ENCODE measurements at places on chromosomes 7 and 10.

DNA sequence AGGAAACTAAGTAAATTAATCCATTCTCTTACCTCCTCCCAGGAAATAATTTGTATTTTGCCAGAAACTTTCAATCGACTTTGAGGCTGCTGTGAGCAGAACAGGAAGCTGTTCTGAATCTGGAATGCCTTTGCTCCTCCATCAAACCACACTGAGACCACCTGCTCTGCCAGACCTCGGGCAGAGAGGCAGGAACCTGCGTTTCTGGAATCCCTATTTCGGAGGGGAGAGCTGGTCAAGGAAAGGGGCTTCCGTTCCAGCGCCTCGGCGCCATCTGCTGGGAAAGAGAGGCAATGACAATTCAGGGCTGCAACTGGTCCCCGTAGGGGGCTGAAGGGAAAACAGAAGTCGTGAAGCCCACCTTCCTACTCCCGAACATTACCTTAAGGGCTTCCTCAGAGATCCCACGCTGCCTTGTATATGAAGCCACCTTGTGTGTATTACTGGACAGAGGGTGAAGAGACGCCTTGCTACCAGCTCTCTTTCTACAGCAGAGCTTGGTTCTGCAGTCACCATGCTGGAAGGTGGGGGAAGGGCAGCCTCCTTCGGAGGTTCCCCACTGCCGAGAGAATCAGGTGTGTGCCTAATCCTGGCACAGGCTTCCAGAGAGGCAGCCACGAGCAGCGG is 31.2 kb downstream of the ZNF467 start:
- DNase-seq = peak; percentile 26

DNA sequence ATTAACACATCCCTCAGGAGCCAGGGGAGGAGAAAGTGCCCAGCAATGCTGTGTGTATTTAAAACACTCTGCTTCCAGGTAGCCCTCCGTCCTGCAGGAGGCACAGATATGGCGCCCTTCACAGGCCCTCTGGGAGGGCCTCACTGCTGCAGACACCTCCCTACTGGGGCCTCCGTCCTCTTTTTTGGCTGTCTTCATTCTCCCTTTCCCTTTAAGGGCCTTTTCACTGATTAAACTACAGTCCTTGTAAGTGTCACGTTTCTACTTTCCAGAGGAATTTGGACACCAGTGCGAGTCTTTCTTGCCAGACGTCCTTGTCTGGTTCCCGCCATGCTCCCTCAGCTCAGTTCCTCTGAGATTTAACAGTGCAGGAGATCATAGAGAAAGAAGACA is 39.7 kb upstream of the MKRN1 start:
- no peak for DNase-seq

DNA sequence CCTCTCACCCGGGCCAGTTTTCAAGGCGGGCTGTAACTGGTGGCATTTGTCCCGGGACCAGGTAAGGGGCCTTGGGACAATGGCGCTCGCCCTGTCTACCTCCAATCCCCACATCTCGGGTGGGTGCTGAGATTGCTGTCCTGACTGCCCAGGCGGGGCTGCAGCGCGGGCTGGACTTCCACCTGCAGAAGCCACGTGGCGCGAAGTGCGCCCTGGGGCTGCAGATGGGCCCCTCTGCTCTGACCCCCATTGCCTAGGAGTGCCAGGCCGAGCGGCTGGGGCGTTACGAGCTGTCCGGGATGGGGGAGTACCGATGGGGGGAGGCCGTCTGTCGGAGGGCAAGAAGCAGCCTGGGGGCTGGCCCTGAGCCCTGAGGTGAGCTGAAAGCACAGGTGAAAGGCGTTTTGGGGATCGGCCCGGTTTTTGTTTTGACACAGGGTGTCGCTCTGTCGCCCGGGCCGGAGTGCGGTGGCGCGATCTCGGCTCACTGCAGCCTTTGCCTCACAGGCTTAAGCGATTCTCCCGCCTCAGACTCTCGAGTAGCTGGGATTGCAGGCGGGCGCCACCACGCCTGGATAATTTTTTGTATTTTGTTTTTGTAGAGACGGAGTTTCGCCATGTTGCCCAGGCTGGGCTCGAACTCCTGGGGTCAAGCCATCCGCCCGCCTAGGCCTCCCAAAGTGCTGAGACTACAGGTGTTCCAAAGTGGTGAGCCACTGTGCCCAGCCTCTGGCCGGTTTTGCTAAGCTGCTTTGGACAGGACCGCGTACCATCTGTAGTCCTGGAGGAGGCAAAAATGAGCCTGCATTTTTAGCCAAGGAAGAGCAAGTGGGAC is at the start of gene SFXN2:
TSS of gene SFXN2 (plus strand) at position 16 of the 835 bp plus-strand sequence. CDS start 12,001 bp downstream, outside the sequence.
- peak; percentile 28 for DNase-seq

DNA sequence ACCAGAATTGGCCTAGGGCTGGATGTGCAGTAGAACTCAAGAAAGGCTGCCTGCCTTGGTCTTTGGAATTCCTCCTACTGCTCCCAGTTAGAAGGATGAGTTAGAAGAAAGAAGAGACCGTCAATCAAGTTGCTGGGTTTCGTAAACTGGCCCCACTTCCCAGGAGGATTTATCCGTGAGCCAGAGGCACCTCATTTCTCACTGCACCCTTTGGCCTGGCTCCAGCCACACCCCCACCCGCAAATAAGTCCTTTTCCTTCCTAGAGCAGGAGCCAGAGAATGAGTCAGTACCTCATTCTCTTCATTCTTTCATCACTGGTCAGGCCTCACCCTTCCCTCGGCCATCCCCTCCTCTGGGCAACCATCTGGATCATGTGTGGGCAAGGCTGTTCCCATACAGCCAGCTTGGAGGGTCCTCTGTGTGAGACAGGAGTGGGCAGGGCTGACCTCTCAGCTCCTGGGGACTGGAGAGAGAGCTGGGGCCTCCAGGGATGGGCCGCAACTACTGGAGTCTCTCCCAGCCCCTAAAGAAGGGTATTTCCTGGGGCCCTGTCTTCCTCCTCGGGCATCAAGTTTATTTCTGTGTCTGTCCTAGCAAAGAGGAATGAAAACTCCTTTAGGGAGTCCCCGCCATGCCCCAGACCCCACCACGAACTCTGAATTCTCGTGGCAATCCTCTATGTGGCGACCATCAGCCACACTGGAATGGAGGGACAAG is 87.2 kb upstream of the DUSP5 start:
- no peak for DNase-seq

- no peak for DNase-seq
Measured at GRCh38 chr10:131438665-131439064, 127.1 kb upstream of the TCERG1L start.

DNA sequence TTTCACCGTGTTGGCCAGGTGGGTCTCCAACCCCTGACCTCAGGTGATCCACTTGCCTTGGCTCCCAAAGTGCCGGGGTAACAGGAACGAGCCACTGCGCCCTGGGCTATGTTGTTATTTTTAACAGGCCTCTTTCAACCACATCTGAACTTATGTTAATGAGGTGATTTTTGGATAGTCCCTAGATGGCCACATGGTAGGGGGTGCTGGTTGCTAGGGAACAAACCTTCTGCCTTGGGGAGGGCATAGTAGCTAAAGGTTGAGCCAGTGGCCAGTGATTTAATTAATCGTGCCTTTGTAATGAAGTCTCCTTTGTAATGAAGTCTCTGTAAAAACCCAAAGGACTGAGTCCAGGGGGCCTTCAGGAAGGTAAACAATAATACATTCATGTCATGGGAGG is 9.1 kb downstream of the COMTD1 start:
- no peak for DNase-seq

GRCh38 chr7:82085116-82085515 is 315.3 kb upstream of the HGF start:
- no peak for DNase-seq

- no peak for DNase-seq
Measured at GRCh38 chr10:5168897-5169420, 16.0 kb downstream of the AKR1C8 start.

- DNase-seq = no peak
Measured at GRCh38 chr10:125013529-125013872, 71.6 kb downstream of the ZRANB1 start.

DNA sequence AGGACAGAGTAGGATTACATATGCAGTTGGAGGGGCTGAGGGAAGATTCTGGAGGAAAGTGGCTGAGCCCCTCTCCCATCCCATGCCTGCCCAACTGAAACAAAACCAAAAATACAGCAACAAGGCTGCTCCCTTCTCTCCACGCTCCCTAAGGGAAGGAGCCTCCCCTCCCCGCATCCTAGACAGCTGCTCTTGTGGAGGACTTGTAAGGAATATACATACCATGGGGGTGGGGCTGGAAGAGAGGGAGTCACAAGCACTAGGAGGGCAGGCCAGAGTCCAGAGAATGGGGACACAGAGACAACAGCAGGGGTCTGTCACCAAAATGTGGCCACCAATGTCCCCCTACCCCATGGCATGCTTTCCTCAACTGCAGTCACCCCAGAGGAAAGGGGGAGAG is 13.2 kb downstream of the LDB1 start:
- DNase-seq = no peak

DNA sequence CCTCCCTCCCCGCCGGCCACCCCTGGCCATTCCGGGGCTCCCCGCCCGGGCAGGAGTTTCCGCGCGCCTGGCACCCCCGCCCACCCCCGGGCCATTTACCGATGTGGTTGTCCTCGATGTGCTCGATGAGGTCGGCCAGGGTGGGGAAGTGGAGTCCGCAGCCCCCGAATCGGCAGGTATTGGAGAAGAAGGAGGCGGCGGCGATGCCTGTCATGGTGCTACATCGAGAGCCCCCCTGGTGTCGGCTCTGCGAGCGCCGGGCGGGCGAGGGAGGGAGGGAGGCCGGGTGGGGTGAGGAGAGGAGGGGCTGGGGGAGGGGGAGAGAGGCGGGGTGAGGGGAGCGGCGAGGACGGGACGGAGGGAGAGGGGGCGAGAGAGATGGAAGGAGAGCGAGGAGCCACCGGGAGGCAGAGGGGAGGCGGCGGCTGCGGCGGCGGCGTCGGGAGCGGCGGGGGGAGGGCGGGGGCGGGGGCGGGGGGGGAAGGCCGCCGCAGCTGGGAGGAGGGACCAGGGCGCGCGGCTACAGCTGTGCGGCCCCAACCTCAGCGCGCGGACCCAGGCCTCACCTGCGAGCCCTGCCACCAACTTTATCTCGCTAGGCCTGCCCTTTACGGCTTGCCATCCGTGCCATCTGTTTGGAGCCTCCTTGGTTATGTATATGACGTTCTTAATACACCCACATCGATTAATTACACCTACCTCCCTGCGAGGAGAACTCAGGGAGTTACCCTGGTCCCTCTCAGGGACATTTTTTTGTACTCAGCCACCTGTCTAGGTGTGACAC is at the start of gene JAZF1:
TSS of gene JAZF1 (minus strand) at position 432 of the 784 bp plus-strand sequence.
- DNase-seq = peak; percentile 8

- no peak for DNase-seq
Measured at GRCh38 chr10:60916025-60916424, 28.0 kb downstream of the RHOBTB1 start.

- no peak for DNase-seq
Measured at GRCh38 chr7:1253681-1254181, 21.1 kb downstream of the UNCX start.

GRCh38 chr7:50954716-50955115 is 172.0 kb upstream of the GRB10 start:
- no peak for DNase-seq

- DNase-seq = no peak
Measured at GRCh38 chr10:51100221-51100620, 25.9 kb downstream of the PRKG1 start.

DNA sequence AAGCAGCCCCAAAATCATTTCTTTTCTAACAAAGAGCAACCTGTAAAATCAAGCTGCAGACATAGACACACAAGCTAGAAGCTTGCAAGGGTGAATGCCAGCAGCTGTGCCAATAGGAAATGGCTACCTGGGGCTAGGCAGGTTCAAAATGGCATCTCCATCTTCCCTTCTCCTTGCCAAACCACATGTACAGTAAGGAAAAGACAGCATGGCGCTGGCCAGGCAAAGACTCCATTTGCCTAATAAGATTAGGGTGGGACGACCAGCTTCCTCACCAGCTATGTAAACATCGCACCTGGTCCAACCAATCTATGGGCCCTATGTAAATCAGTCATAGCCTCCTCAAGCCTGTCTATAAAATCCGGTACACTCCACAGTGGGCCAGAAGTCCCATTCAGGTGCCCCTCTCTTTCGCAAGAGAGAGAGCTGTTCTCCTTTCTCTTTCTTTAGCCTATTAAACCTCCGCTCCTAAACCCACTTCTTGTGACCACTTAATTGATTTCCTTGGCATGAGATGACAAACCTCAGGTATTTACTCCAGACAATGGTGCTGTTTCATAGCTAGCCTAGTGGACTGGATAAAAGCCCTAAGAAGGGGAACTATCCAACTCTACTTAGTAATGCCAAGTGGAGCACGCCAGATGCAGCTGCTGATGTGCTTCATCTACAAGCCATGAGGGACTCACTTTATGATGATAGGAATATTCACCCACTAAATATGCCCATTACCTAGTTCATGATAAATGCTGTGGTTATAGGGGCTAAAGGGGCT is 44.1 kb downstream of the HTR7 start:
- DNase-seq = no peak

DNA sequence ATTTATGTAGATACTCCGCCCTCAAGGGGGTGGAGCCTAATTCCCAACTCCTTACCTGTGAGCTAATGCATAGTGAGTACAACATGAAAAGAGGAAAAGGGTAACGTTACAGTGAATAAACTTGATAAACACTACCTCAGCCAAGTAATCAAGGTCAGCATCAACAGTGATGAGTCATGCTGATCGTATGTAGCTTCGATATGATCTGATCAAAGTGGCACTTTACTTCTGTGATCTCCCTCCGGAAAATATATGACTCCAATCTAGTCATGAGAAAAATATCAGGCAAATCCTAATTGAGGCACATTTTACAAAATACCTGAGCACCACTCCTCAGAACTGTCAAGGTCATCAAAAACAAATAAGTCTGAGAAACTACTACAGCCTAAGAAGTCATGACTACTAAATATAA is 70.4 kb downstream of the VTI1A start:
- no peak for DNase-seq

DNA sequence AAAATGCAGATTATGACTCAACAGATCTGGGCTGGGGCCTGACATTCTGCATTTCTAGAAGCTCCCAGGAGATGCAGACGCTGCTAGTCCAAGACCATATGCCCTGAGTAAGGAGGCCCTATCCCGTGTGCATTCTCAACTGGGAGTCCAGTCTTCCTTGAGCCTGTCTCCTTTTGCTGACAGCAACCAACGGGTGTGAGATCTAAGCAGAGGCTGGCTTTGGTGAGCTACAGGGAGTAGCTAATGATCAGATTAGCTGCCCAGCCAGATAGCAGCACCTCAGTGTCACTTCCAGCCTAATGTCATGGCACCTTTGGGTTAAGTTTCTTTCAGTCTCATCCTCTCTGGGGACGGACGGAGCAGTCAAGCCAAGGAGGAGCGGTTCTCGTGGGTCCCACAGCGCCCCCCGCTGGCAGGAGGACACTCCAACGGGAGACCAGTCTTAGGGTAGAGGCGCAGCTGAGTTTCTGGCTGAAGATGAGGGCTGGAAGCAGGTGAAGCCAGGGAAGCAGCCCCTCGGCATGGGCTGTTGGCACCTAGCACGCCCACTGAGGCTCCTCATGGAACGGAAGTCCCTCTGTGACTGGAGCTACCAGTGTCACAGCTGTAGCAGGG is 154.0 kb downstream of the CCDC3 start:
- DNase-seq = peak; percentile 5

GRCh38 chr10:45399113-45399512 is 25.1 kb downstream of the ALOX5 start:
- no peak for DNase-seq
